A549 treated with ZK216348 at 1 μM for 4 hours (cell line): ENCODE measurements at places on chromosomes 2 and 18. TPM values are rescaled to one million over a fixed set of nuclear protein-coding genes. Genes with fewer than 3 reads are reported as not detected.

Gene FSIP2
- not detected in 5 replicates for total RNA-seq

Gene DYNAP
- not detected in 5 replicates for total RNA-seq

Gene RAB27B
- 10.2 to 14.7 TPM (median 12.6 TPM) in 5 replicates for total RNA-seq

Gene CCBE1
- total RNA-seq: 7.6 to 16.2 TPM (median 11.4 TPM) in 5 replicates

Gene SFT2D3
- total RNA-seq: 3.8 to 6.9 TPM (median 6.0 TPM) in 5 replicates

Gene FMNL2
- 19.0 to 32.7 TPM (median 30.5 TPM) in 5 replicates for total RNA-seq

Gene RESP18
- total RNA-seq: not detected in 5 replicates

Gene LDLRAD4
- 0.99 to 2.5 TPM (median 1.5 TPM) in 5 replicates for total RNA-seq

Gene LOXL3
- 0.27 to 1.1 TPM (median 0.58 TPM) in 5 replicates for total RNA-seq

Gene GCG
- not detected in 5 replicates for total RNA-seq

Gene UGT1A10
- 0.18 to 0.52 TPM (median 0.23 TPM) in 3 of 5 replicates, not detected in the others for total RNA-seq

Gene CCDC178
- total RNA-seq: not detected in 5 replicates

Gene CAVIN2
- total RNA-seq: 21.7 to 41.3 TPM (median 35.6 TPM) in 5 replicates

Gene FBXO48
- total RNA-seq: 0.35 to 0.71 TPM (median 0.56 TPM) in 5 replicates

Gene IL1RL1
- total RNA-seq: 0.68 to 1.2 TPM (median 1.1 TPM) in 5 replicates

Gene DLX1
- 2.6 to 3.7 TPM (median 3.2 TPM) in 5 replicates for total RNA-seq

Gene SPP2
- not detected in 5 replicates for total RNA-seq

Gene KLHL41
- total RNA-seq: 0.15 to 0.70 TPM (median 0.29 TPM) in 5 replicates

Gene CBLN2
- 0.19 to 0.40 TPM (median 0.37 TPM) in 3 of 5 replicates, not detected in the others for total RNA-seq

Gene IGFBP5
- 0.08 to 0.24 TPM (median 0.20 TPM) in 5 replicates for total RNA-seq

Gene PJVK
- total RNA-seq: 0.99 to 2.8 TPM (median 2.1 TPM) in 5 replicates

Gene TFPI
- total RNA-seq: 30.8 to 61.9 TPM (median 56.0 TPM) in 5 replicates

Gene CRYGC
- not detected in 5 replicates for total RNA-seq

Gene LRRTM1
- total RNA-seq: not detected in 5 replicates

Gene PROC
- 2.9 to 6.0 TPM (median 4.3 TPM) in 5 replicates for total RNA-seq

Gene ACADL
- total RNA-seq: 0.11 to 0.24 TPM in 2 of 5 replicates, not detected in the others

Gene ID2
- 76.4 to 134 TPM (median 92.1 TPM) in 5 replicates for total RNA-seq

Gene TBR1
- total RNA-seq: not detected in 5 replicates

Gene TSPYL6
- total RNA-seq: not detected in 5 replicates

Gene PDE1A
- total RNA-seq: 0.07 to 0.43 TPM (median 0.15 TPM) in 5 replicates

Gene HRH4
- total RNA-seq: not detected in 5 replicates

Gene ZNF519
- 0.97 to 2.1 TPM (median 1.7 TPM) in 5 replicates for total RNA-seq

Gene TDRD15
- total RNA-seq: not detected in 5 replicates

Gene BUB1
- total RNA-seq: 32.9 to 45.1 TPM (median 44.6 TPM) in 5 replicates

Gene LYPD6
- total RNA-seq: 0.06 to 0.19 TPM (median 0.11 TPM) in 4 of 5 replicates, not detected in the other

Gene CACNB4
- 0.06 to 0.16 TPM (median 0.07 TPM) in 3 of 5 replicates, not detected in the others for total RNA-seq

Gene LRP1B
- total RNA-seq: 0.02 to 0.09 TPM in 2 of 5 replicates, not detected in the others

Gene TLX2
- total RNA-seq: 0.15 to 0.74 TPM (median 0.21 TPM) in 5 replicates

Gene SEMA4C
- total RNA-seq: 12.2 to 25.7 TPM (median 20.2 TPM) in 5 replicates

Gene UCN
- total RNA-seq: 1.3 to 2.5 TPM (median 1.6 TPM) in 5 replicates

Gene KIF1A
- total RNA-seq: 0.57 to 0.95 TPM (median 0.69 TPM) in 5 replicates

Gene RNF149
- 28.1 to 47.6 TPM (median 45.2 TPM) in 5 replicates for total RNA-seq
